ENCODE measurements at places on chromosomes 1 and 21. TPM values are rescaled to one million over a fixed set of nuclear protein-coding genes. Genes with fewer than 3 reads are reported as not detected.

GRCh38 chr1:84103197-84103992 lies 40.7 kb upstream of the PRKACB start:
- no peaks in the 10 kb centered on the region for H3K36me3 ChIP-seq
- H3K4me1 ChIP-seq = no peaks in the 10 kb centered on the region
- DNase-seq = no peak
- no peak overlapping the region for H3K27ac ChIP-seq

The OR2L3 gene
- not detected for total RNA-seq

- no peaks in the 10 kb centered on the region for H3K36me3 ChIP-seq
- no peak overlapping the region for H3K4me3 ChIP-seq
- no peak overlapping the region for H3K27ac ChIP-seq
- no peaks in the 10 kb centered on the region for H3K4me1 ChIP-seq
These were observed 25.0 kb downstream of the GIPC2 start for GRCh38 chr1:78070758-78071157.

DNA sequence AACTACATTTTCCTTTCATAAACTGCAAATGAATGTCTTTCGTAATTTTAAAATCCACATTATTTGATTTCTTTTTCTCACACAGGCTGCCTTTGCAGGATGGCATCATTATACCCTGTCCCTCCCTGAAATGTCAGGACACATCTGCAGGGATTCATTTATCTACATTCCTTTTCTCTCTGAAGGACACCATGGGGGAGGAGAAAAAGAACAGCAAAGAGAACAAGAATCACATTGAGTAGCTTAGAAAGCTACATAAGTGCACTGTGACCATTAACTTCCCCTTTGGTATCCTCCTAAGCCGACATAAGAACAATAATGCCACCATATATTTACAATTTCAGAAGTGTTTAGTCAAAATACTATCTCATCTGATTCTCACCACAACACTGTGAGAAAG lies 129.5 kb downstream of the PIGK start:
- H3K4me1 ChIP-seq = no peaks in the 10 kb centered on the region
- H3K4me3 ChIP-seq = no peak overlapping the region
- H3K27ac ChIP-seq = no peak overlapping the region
- DNase-seq = no peak
- H3K36me3 ChIP-seq = no peaks in the 10 kb centered on the region

Measured in lower lobe of right lung (tissue), 2 donors.